Transverse colon (tissue), 4 donors: ENCODE measurements at places on chromosomes 7 and 10. TPM values are rescaled to one million over a fixed set of nuclear protein-coding genes. Genes with fewer than 3 reads are reported as not detected.

DNA sequence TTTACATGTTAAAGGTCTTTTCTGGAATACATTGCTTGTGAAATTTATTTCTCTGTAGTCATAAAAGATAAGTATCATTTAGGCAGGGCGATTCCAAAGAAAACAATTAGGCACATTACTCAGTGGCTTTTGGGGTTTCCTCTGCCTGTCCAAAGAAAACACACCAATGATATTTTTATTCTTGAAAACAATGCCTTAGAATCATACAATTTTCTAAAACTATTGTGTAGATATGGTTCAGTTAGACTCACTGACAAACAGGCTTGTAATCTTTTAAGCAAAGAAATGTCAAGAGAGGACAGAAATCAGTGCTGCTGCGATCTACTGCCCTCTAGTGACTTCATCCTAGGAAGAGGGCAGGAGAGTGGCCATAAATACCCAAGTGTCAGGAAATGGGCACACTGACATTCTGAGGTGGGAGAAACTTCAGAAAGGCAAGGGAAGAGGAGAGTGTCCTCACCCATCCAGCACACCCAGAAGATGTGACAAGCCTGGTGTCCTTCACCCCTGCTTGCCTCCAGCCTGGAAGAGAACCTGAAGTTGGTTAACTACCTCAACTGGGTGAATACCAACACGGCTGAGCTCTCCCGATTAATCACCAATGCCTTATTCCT lies 120.5 kb downstream of the GALNT11 start:
- peak; percentile 28 for DNase-seq

DNA sequence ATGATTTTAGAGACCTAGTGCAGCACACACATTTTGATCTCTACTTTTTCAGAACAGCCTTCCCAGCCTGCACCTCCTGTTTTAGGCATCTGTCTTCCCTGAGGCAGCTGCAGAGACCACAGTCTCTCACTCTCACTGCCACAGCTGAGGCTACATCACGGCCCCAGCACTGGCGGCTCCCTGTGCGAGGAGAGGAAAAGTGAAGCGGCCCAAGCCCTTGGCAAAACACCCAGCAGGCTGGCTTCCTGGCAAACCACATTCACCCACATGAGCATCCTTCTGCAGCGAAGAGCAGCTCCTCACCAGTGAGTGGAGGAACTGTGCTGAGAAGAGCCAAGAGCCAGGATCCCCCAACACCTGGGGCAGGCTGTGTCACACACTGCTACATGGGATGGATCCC lies 14.0 kb downstream of the HUS1 start:
- DNase-seq: no peak

DNA sequence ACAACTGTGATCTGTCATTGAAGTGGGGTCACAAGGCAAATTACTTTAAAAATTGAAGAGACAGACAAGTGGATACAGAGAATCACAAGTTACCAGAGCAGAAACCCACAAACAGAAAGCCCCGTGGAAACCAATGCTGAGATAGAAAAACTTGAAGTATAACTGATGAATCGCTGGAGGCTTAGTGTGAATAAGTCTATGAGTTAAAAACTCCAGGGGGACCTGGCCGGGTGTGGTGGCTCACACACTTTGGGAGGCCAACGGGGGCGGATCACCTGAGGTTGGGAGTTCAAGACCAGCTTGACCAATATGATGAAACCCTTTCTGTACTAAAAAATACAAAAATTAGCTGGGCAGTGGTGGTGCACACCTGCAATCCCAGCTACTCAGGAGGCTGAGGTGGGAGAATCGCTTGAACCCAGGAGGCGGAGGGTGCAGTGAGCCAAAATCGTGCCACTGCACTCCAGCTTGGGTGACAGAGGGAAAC lies 69.7 kb upstream of the ZNRF2 start:
- DNase-seq: no peak

- no peak for DNase-seq
These were observed 10.4 kb downstream of the RAB11FIP2 start for GRCh38 chr10:118036281-118036875.

DNA sequence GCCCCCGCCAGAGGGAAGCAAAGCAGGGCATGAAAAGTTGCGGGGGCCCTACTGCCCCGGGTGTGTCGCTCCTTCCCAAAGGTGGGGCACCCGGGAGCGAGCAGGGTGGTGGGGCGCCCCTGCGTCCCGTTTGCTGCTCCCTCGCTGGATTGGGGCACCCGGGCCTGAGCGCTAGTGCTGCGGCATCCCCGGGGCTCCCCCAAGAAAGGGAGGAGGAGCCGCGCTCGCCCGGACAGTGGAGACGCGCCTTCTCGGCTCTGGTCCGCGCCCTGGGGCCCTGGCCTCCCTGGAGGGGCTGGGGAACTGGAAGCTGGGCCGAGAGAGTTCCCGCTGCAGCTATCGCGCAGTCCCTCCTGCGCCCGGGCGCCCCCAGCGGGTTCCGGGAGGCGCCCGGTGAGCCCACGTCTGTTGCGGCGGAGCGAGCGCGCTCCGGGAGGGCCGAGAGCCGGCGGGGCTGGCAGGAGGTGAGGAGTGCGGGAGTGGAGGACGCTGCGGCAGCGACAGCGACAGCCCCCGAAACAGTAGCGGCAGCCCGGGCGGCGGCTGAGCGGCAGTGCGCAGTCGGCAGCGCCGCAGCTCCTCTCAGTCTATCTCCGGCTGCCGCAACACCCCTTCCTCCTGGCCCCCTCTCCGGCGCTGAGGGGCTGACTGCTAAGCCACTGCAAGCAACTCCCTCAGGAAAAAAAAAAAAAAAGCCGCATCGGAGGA lies 504 bp upstream of the BMPER start:
- peak; percentile 8 for DNase-seq

- no peak for DNase-seq
These were observed 38.3 kb upstream of the VCL start for GRCh38 chr10:73959484-73960243.

GRCh38 chr10:65993451-65993850 lies 932.4 kb upstream of the LRRTM3 start:
- no peak for DNase-seq

DNA sequence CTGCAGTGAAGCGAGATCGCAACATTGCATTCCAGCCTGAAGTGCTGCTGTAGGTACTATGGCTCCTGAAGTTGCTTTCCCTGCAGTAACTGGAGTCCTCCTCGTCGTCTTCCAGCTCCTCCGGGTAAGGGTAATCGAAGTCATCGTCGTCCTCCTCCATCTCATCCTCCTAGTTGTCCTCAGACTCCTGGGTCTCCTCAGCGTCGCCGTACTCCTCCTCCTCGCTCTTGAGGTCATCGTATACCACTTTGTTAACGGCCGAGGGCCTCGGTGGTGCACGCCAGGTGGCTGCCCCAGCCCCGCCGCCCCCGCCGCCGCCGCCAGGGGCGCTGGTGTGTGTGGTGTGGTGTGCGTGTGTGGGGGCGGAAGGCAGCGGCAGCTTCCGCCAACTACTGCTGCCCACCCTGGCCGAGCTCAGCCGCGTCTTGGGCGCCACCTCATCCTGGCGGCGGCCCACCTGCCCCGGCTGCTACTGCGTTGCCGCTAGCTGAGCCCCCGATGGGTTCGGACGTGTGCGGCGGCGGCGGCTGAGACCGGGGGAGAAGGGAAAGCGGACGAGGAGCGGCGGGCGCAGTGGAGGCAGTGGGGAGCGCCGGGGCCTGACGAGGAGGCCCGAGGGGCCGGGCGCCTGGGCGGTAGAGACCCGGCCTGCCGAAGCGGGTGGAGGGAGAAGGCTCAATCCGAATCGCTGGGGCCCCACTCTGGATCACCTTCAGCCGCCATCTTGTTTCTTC lies 11.8 kb upstream of the ACBD5 start:
- peak; percentile 83 for DNase-seq

Gene PHYH
- 90.1 TPM for total RNA-seq

Gene WDR86
- total RNA-seq: 7.3 TPM

Gene TFEC
- total RNA-seq: not detected

Gene ZNF425
- total RNA-seq: 2.3 TPM

Gene PIK3CG
- 0.60 TPM for total RNA-seq

Gene CLCN1
- total RNA-seq: not detected
